ENCODE measurements at places on chromosomes 16 and 17. TPM values are rescaled to one million over a fixed set of nuclear protein-coding genes. Genes with fewer than 3 reads are reported as not detected.

The PRM1 gene
- not detected for total RNA-seq

The MT1B gene
- total RNA-seq = not detected

The PYDC1 gene
- total RNA-seq = not detected

The OR1A1 gene
- total RNA-seq = not detected

The GPRC5C gene
- total RNA-seq = 47.7 TPM

The SCGB1C2 gene
- total RNA-seq = not detected

The MILR1 gene
- total RNA-seq = 21.8 TPM

The GAS7 gene
- 25.6 TPM for total RNA-seq

The CNTD1 gene
- not detected for total RNA-seq

The IL17C gene
- total RNA-seq = not detected

Data from cardiac ventricle fibroblast (primary cell).